Fibroblast of mammary gland (primary cell): ENCODE measurements at places on chromosomes 1 and 21.

DNA sequence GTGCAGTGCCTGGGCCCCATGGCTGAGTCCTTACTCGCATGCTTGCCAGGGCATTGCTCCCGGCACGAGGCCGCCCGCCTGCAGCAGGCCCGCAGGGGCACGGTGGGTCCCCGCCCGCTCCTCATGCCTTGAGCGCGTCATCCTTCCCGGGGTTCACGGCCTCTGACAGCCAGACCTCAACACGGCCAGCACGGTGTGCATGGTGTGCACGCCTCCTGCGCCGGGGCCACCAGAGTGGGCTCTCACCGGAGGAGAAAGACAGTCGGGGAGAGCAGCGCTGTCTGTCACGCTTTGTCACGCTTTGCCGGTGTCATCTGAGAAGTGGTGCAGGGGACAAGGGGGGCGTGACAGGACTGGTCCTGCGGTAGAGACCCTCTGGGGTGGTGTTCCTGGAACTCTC is 11.9 kb upstream of the COL18A1 start:
- DNase-seq, result no peak

- DNase-seq, result no peak
Measured at GRCh38 chr1:239237912-239238311, 148.5 kb upstream of the CHRM3 start.

DNA sequence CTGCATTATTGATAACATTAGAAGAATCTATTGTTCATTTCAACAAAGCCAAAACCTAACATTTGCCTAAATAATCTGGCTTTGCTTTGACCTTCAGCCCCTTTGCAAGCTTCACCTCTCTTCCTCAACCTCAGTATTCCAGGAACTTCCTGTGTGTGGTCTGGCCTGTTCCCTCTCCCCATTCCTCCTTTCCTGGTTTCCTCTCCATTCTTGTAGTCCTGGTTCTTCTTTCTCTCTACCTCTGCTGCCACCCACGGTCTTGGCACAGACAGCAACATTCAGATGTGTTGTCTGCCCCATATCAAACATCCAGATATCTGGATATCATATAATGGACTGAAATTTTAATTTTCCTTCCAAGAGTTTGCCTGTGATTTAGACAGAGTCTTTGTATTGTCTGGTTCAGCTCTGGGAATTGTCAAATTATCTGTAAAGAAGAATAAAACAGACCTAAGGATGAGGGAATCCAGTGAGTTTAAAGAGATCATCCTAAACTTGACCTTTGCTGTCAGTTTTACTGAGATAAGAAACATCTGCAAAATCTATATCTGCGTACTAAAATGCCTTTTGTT is 148.1 kb upstream of the KCTD3 start:
- DNase-seq, result peak; percentile 3

DNA sequence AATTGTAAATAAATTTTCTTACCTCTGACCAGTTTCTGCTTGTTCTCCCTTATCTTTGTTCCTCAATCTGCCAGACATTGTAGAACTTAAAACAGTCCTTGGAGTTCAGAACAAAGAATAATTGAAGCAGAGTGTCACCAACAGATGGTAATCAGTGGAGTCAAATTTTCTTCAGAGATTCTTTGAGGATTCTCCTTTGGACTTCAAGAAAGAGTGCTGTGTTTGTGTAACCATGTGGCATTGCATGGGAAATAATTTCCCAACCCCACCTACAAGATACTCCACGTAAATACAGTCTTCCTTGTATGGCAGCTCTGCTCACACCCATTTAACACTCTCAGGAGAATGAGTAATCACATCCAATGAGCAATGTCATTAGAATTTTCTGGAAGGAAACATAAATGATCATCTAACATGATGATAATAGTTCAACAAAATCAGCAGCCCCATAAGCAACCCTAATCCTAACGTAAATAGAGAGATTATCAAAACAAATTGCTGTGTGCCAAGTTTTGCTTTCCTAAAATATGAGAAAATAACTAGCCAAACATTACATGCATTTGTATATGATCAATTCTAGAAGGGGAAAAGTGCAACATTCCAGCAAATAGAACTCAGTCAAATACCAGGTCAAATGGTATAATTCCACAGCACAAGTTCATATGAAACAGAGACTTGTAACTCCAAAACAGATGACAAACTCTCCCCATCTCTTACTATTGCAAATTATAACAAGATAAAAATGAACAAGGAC is 6.9 kb upstream of the DENND1B start:
- peak; percentile 48 for DNase-seq

DNA sequence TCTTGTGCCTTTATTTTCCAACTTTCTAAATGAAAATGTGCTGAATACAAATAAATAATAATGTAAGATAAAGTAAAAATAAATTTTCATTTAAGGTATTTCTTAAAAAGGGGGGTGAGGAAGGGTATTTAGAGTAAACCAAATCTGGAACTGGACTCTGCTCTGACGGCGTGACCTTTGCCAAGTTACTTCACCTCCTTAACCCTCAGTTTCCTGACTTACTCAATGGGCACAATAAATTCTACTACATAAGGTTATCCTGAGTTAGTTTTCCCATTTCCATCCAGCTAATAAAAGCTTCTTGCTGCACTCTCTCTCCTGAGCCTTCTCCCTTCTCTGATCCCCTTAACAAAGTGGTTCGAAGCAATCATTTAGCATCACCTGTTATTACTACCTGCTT is 93.9 kb downstream of the NID1 start:
- DNase-seq, result no peak

GRCh38 chr1:8026976-8027747 is 1.1 kb upstream of the ERRFI1 start:
- peak; percentile 64 for DNase-seq

GRCh38 chr1:78419309-78419708 is 71.5 kb upstream of the PTGFR start:
- DNase-seq, result peak; percentile 90

- DNase-seq, result no peak
Measured at GRCh38 chr1:201565024-201565730, 26.2 kb downstream of the NAV1 start.

GRCh38 chr1:201713086-201713810 is 115.7 kb upstream of the IPO9 start:
- DNase-seq, result peak; percentile 99

DNA sequence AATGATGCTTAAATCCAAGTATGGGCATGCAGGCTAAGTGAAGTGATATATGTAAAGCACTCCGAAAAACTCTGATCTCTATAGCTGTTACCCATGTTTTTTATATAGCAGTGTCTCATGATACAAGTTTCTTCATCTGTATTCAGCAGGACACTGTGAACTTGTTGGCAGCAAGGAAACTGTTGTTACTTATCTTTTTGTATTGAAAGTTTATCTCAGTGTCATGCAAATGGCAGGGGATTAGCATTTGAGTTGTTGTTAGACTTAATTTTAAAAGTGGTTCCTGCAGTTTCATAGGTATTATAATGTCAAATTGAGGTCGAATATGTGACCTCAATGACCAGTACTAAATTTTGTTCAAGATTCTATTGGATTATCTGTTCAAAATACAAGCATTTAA is 47.9 kb downstream of the NCAM2 start:
- DNase-seq, result no peak

DNA sequence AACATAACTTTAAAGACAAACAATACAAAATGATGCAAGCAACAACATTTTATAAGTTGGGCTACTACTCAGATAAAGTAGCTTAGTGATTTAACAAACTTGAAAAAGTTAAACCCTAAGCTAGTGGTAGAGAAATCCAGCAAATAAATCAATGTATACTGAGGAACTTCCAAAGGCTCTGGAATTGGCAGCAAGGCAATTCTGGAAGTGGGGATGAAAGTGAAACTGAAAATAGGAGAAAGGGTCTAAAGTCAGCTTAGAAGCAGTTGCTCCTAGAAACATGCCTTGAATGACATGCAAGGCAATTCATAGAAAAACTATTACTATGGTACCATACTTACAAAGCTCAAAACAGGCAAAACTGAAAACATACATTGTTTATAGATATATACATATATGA is 90.0 kb upstream of the CAMK1G start:
- DNase-seq, result peak; percentile 8

DNA sequence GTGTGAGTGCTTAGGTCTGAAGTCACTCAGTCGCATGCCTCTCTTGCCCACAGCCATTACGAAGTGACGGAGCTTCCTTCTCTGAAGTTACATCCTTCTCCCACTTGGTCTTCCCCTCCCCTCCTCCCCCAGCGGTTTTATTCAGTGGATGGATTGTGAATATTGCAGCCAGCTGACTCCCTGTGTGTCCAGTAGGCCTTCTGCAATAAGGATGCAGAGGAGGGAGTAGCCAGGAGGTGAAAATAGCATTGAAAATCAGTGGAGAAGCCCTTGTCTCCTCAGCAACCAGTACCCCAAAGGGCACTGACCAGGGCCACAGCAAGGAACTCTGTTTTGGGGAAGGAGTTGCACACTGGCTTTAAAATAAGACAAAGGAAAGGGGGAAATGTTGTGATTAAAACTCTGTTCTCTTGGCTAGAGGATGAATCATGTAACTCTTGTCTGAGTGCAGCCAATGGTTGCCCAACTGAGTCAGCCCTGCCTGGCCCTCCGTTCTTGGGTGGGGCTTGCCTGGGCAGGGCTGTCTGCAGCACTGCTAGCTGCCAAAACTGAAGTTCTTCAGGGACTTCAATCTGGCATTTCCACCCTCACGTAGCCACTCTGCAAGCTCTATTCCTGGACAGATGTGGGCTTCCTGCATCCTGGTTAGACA is 4.3 kb downstream of the S100A10 start:
- DNase-seq, result peak; percentile 91

GRCh38 chr1:234250747-234251146 is 122.5 kb upstream of the COA6 start:
- no peak for DNase-seq

DNA sequence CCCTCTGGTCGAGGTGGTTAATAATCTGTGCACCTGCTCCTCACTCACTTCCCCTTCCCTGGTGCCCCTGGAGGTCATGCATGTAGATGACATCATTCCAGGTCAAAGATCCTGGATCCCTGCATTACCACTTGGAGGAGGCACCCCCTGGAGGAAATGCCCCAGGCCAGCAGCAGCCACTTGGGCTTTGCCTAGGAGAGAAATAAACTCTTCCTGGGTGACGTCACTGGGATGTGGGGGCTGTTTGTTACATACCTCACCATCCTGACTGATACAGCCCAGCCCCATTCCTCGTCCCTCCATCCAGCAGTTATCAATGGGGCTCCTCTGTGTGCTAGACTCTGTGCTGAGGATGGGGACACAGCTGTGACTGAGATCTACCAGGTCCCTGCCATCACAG is 433.6 kb downstream of the PTPRU start:
- no peak for DNase-seq

DNA sequence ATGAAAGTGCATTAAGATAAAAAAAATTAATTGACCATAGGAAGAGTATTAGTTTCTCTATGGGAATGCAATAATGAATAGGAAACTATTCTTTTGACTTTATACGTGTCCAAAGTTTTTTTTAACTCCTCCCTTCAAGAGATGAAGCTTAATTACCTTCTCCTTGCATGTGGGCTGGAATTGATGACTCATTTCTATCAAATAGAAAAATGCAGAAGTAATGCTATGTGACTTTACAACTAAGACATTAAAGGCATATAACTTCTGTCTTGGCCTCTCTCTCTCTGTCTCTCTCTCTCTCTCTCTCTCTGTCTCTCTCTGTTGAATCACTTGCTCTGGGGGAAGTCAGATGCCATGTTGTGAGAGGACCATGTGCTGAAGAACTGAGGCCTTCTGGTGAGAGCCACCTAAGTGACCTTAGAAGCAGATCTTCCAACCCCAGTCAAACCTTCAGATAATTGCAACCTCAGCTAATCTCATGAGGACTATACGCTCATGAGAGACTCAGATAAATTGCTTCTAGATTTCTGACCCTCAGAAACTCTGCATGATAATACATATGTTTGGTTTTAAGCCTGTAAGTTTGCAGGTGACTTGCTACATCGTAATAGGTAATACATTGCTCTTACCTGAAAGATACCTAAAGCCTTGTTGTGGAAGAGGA is 414.2 kb downstream of the KCNT2 start:
- peak; percentile 12 for DNase-seq

- no peak for DNase-seq
Measured at GRCh38 chr1:7460807-7461206, 310.3 kb upstream of the VAMP3 start.

DNA sequence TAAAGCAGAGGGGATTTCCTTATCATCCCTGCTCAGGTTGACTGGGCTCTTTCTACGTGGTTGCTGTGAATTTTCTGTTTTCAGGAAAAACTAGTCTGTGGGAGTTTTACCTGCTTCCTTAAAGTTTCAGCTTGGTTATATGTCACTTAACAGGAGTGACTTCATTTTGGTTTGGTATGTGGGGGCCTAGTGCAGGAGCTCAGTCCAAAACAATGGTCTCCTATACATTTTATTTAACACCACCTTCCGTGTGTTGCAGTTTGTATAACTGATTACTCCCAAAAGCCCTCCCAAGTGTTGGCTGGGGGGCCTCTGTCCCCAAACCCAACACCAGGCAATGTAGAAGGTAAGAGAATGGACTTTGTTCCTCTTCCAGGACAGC is 5.3 kb downstream of the IL23R start:
- DNase-seq, result no peak

- no peak for DNase-seq
Measured at GRCh38 chr1:157648317-157648716, 50.4 kb upstream of the FCRL4 start.

- no peak for DNase-seq
Measured at GRCh38 chr1:117580436-117580835, 25.4 kb upstream of the TENT5C start.

DNA sequence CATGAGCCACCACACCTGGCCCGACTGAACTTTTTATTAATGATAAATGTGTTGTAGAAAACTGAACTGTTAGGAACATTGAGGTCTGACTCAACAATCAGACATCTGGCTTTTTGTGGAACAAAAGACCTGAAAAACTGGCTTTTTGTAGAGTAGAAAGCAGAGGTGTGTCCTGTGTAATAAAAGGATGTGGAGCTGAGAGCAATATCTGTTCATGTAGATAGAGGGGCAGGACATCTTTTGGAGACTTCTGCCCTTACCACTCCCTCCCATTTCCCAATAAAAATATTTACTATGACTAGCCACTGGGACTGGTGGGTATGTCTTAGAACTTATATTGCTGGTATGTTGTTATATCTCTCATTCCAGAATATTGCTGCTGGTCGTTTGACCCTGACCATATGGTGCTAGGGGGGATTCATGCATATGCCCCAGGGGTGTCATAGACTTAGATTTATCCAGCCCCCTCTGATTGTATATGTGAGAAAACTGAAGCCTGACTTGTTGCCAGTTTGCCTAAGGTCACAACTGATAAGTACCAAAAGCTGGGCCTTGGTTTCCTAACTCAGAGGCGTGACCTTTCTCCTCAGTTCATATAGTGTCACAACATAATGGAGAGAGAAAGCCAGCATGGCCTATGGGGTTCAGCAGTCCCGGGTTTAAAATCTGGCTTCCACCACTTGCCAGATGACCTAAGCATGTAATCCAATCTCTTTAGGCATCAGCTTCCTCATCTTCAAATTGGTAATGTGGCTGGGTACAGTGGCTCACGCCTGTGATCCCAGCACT is 33.5 kb upstream of the PIGV start:
- peak; percentile 27 for DNase-seq

GRCh38 chr1:202659974-202660373 is 50.3 kb downstream of the SYT2 start:
- DNase-seq, result no peak

- DNase-seq, result no peak
Measured at GRCh38 chr21:36723371-36723881, 24.5 kb downstream of the SIM2 start.

- no peak for DNase-seq
Measured at GRCh38 chr1:52386458-52386857, 17.8 kb downstream of the ORC1 start.
